ENCODE measurements at places on chromosomes 2 and 18. TPM values are rescaled to one million over a fixed set of nuclear protein-coding genes. Genes with fewer than 3 reads are reported as not detected.

GRCh38 chr18:25298853-25299274 is 53.1 kb downstream of the ZNF521 start:
- DNase-seq = no peak
- no peaks in the 10 kb centered on the region for H3K36me3 ChIP-seq
- no peak overlapping the region for H3K4me3 ChIP-seq
- no peaks in the 10 kb centered on the region for H3K4me1 ChIP-seq
- H3K27ac ChIP-seq = no peak overlapping the region

- H3K27ac ChIP-seq = no peak overlapping the region
- no peak overlapping the region for H3K4me3 ChIP-seq
- no peaks in the 10 kb centered on the region for H3K27me3 ChIP-seq
- no peaks in the 10 kb centered on the region for H3K36me3 ChIP-seq
- no peak for DNase-seq
These were observed 251.9 kb upstream of the CHAC2 start for GRCh38 chr2:53515435-53516332.

DNA sequence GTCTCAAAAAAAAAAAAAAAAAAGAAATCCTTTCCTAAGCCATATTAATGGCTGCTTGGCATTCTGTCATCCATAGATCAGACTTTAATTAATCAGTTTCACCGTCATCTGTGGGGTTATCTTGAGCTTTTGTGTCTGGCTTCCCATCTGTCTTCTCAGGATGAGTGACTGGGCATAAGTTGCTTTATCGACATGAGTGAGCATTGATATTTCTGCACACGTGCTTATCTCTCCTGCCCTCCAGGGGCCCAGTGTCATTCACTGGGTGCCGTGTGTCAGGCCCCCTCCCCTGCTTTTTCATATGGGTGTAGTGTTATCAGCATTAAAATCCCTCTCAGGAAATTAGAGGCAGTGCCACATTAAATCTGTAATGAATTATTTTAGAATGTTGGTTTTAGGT is 65.6 kb downstream of the SH3BP4 start:
- H3K36me3 ChIP-seq = no peaks in the 10 kb centered on the region
- DNase-seq = no peak
- H3K4me3 ChIP-seq = no peak overlapping the region
- H3K27ac ChIP-seq = no peak overlapping the region

Gene CABLES1
- 15.6 TPM for total RNA-seq

DNA sequence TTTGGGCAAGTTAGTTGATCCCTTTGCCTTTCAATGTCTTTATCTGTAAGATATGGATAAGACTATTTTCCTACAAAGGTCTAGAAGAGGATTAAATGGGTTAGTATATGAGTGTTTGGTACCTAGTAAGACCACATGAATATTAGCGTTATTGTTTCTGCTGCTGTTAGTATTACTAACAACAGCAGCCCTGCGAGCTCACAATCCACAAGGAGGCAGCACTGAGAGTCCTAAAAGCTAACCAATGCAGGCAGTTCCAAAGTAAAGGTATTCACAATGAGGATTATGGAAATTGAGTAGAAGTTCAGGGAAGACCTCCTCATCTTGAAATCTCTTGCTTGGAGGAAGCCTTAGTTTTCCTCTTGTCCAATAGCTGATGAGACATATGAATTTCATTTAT is 248.9 kb downstream of the TDRD15 start:
- no peaks in the 10 kb centered on the region for H3K4me1 ChIP-seq
- no peak for DNase-seq
- H3K27me3 ChIP-seq = no peaks in the 10 kb centered on the region
- no peak overlapping the region for H3K4me3 ChIP-seq

All from GM12878 (cell line).